Urothelium cell line (cell line): ENCODE measurements at places on chromosomes 7 and 10.

DNA sequence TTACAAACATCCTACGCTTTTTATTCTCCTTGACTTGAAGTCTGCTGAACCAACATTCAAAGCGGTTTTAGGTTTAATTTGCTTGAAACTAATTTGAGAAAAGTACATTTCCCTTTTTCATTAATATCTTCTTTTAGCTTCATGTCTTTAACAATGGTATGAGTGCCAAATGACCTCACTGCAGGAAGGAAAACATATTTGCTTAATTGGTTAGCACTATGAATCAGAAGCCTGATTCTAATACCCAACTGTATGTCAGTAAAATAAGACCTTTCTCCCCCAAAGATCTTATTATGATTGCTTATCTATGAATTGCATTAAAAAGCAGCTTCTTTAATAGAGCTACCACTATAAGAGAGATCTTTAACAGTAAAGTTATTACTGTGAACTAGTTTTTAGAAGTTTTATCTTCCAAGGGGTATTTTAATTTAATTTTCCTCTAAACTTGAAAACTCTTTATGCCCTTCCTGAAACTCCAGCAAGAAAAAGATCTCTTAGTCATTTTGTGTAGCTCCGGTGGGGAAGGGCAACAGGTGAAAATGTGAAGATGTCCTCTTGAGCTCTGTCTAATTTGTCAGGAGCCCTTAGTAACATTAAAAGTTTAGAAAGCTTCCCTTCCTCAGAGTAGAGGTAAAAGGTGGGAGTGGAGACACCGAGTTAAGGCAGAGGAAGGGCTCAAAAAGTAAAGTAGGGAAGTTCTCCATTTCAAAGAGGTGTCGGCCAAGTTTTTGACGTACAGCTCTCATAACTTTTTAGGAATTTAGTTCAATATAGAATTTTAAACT is 6.1 kb downstream of the COL1A2 start:
- no peak for DNase-seq

DNA sequence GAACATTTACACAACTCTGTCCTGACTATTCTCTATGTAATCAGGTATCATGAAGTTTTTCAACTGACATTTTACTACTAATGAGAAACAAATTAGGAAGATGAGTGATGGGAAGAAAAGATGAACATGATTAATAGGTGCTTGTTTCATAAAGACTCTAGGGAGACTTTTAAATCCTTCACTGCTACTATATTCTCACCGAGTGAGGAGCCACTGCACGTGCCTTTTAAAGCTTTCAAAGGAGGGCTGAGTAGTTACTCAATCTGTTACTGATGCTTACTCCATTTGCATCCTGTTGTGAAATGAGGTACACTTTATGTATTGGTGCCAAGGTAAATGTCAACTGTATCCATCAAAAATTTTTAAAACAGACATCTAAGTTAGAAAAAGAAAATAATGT is 1.3 kb upstream of the COMMD3 start:
- no peak for DNase-seq

GRCh38 chr10:12907656-12908055 is 93.9 kb downstream of the CCDC3 start:
- DNase-seq: no peak

DNA sequence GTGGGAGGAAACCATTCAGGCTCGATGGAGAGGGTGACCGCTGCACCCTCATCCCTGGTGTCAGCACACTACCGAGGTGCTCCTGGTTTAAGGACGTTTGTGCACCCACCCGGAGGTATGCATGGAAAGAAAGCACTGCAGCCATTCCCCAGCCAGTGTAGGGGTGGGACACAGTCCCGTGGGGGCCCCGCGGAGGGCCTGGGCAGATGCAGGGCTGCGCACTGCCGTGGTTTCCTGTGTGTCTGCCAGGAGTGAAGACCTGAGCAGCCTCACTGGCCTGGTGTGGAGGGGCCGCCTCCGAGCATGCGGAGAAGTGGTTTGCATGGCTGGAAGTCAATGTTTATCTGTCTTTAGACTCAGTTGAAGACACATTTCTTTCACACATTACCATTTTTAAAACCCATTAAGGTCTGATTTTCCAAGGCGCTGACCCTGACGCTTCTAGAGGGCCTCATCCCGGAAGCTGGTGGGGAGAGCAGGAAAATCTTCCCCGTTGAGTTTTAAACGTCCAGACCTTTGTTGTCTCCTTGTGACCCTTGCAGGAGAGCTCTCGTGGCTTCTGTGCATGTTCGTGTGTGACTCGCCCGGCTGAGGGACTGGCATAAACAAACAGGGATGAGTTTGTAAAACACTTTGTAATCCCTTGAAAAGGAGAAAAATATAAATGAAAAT is 188.1 kb downstream of the MGMT start:
- no peak for DNase-seq

DNA sequence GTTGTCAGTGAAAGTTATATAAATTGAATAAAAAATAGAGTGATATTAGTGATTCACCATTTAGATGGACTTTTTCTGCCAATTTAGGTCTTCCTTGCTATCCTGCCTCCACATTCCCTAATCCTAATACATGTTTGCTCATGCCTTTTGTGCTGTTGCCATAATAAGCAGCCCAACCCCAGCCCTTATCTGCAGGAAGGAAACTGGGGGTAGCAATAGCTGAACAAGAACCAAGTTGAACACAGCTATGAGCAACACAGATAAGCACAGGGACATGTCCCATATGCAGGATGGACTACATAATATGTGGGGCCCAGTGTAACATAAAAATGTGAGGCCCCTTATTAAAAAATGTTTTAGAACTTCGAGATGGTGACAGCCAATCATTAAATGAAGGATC is 91.2 kb upstream of the AHR start:
- DNase-seq: no peak

GRCh38 chr7:29839302-29839701 is 33.0 kb downstream of the WIPF3 start:
- DNase-seq: peak; percentile 65

DNA sequence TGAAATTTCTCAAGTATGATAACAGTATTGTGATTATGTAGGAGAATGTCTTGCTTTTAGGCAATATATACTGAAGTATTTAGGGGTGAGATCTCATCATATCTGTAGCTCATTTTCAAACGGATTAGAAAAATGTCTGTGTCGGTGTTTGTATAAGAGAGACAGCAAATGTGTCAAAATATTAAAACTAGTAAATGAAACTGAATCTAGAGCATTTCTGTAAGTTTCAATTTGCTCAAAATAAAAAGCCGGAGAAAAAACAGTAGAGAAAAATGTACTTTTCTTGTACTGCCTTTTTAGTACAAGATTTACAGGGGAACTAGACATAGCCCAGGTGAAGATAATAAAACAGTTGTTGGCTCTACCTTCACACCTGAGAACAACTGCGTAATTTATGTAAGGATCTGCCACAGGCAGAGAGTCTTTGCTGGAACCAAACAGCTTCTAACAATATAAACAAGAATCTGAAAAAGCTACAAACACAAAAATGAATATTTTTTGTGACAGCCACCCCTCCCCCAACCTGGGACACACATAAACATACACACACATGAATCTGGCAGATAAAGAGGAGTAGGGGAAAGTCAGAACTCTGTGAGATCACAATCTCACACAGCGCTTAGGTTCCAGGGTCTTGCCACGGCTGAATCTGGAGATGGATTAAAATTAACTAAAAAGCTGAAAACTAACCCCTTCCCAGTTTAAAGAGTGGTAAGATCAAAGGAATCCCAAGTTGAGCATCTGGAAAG is 153.3 kb downstream of the AVL9 start:
- DNase-seq: no peak

- peak; percentile 57 for DNase-seq
These were observed 14.5 kb downstream of the LIMK1 start for GRCh38 chr7:74097937-74098614.

GRCh38 chr10:30842185-30842584 is 189.5 kb downstream of the ZNF438 start:
- no peak for DNase-seq

GRCh38 chr10:132579027-132579859 is 41.7 kb downstream of the INPP5A start:
- DNase-seq: no peak

DNA sequence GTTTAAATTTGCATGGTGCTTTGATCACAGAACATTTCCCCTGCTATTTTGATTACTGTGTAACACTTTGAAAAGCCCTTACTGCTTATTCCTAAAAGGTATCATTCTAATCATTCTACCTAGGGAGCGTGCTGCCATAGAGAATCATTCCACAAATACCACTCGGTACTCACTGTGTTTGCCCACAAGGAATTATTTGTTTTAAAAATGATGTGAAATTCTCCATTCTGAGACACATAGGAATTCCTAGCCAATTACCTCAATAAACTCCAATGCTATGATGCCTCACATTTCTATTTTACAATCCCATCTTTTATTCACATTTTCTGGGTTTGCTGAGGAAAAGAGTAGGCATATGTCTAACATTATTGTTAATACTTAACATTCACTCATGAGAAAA is 16.2 kb upstream of the TES start:
- DNase-seq: no peak

DNA sequence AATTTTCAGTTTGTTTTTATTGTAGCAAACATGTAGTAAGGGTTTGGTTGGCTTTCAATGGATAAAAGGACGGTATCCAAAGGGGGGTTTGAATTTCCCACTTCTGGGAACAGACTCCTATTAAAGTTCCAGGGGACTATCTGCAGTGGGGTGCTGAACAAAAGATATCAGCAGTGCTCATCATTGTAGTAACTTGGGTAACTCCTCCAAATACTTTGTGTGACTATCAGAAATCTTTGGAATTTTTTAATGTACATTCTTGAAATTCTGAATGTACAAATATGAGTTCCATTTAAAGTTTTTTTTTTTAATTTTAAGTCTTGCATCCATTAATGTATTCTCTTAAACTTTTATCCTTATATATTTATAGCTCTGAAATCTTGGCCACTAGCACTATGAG is 42.1 kb downstream of the CYP51A1 start:
- DNase-seq: no peak

DNA sequence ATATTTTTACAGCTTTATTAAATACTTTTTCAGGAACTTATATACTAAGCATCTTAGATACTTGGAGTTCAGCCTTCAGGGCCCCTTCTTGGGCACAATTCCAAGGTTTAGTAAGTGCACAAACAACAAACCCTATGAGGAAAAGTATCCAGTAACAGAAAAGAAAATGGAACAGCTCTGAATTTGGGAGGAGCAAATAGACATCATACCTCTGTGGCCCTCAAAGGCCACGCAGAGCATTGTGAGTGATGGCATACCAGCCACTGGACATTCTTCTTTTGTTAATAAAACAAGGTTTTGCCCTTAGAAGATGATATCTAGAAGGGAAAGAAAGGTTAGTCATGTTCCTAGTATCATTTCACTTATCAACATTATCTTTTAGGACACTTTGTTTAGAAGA is 46.0 kb downstream of the ST7 start:
- no peak for DNase-seq

GRCh38 chr10:34567659-34568253 is 247.3 kb downstream of the PARD3 start:
- DNase-seq: no peak

DNA sequence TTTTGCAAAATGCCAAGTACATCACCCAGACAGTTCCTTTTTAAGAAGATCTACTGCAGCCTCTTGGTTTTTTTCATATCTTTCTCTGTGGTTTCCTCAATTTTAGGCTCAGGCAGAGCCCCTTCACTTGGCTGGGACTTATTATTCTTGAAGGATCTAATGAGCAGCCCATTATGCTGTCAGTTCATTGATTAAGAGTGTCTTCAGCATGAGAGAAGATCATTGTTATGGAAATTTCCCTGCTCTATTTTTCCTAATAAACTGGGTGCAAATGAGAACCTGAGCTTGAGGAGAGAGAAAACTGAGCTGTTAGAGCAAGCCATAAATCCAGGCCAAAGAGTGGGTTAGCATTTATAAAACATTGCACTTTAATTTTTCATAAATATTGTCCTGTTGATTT is 146.5 kb downstream of the SEC23IP start:
- DNase-seq: no peak

- no peak for DNase-seq
These were observed 14.3 kb downstream of the ZC3HAV1 start for GRCh38 chr7:139095194-139095659.

GRCh38 chr10:25552283-25552919 is 377.6 kb downstream of the GPR158 start:
- peak; percentile 16 for DNase-seq

DNA sequence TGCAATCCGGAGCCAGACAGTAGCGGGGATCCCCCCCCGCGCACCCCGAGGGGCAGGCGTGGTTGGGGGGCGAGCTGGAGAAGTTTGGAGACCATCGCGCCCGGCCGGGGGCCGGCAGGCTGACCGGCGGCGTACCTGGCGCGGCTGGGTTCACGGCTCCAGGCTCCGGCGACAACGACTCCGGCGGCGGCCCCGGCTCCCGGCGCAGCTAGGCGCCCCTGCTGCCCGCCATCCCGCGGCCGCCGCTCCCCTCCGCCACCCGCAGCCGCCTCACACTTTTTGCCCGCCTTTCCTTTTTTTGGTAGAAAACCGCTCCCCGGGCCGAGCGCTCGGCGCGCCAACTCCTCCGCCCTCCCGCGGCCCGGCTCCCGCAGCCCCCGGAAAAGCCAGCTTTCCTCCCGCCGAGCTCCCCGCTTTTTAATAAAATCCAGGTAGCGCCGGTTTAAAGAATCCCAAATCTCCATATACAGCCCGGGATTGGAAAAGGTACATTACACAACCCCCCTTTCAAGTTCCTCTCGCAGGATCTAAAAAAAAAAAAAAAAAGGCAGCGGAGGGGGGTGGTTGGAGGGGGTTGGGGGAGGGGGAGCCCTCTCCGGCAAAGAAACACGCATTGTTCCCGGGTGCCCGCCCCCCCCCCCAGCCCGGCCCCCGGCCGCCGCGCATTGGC is at the start of gene TNRC18:
TSS of gene TNRC18 (minus strand) at position 529 of the 670 bp plus-strand sequence. CDS start 2,588 bp downstream, outside the sequence.
- peak; percentile 72 for DNase-seq

DNA sequence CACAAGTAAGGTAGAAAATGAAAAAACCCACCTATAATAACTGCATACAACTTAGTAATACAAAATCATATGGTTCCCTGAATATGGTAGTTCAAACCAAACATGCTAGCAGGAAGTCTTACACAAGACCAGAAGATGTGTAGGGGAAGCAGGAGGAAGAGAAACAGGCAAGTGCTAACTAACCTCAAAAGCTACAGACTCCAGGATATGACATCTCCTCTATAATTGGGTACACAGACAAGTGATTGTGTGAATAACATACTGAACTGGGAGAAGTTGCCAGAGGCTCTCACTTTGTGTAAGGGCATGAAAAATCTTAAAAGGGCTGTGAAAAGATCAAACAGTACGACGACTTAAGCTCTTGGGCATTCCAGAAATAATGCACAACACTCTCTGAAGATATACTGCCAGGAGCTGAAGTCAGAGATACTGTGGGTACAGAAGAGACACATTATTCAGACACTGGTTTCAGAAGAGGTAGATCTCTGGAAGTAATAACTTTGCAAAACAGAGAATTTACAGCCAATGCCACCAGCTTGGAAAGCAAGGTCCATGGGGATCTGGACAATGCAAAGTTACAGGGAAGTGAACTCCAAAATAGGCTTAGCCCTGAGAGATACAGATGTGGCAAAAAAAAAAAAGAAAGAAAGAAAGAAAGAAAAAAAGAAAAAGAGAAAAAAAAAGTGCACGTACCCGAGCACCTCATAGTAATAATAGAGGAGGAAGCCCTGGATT is 767.2 kb downstream of the TNS3 start:
- no peak for DNase-seq

- no peak for DNase-seq
These were observed 766.4 kb downstream of the GRID1 start for GRCh38 chr10:85600026-85600743.

- DNase-seq: no peak
These were observed 30.8 kb downstream of the OTUD1 start for GRCh38 chr10:23469596-23470237.
